Brain (organoid and tissue), 16 donors: ENCODE measurements at places on chromosomes 3 and 15.

DNA sequence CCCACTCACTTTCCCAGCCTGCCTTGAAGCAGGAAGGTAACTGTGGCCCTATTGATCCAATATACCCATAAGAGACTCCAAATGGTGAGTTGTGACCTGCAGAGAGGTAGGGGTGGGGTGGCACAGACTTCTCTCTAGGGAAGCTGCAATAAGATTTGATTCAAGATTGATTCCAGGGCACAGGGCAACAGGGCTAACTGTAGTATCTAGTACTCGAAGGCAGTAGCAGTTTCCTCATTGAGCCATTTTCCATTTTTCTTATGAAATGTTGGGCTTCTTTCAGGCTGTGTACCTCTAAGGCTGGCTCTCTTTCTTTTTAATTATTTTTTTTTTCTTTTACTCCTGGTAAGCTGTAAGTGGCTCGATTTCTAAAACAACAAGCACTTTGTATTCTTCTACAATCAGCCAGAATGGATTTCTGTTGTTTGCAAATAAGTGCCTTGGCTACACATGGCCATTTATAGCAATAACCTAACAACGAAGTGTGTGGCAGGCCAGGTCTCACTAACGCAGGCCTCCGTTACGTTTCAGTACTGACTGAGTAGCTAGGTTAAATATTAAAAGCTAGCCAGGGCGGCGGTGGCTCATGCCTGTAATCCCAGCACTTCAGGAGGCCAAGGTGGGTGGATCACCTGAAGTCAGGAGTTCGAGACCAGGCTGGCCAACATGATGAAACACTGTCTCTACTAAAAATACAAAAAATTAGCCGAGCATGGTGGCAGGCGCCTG is 19.3 kb downstream of the CCDC12 start:
- no peak for DNase-seq

DNA sequence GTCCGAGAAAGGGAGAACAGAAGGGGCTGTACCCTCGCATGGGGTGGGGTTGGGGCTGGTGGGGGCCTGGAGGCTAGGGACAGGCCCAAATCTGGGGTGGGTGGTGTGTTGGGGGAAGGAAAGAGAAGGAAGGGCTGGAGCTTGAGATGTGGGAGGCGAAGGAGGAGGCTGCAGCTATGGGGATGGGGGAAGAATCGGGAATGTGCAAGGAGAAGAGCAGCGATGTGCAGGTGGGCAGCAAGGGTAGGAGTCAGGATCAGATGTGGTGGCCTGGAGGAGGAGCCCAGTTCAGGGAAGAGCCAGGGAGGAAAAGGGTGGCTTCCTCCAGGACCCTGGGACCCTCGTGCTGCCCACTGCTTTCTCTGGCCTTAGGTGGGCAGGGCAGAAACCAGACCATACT is 21.2 kb downstream of the ZNF35 start:
- no peak for DNase-seq

DNA sequence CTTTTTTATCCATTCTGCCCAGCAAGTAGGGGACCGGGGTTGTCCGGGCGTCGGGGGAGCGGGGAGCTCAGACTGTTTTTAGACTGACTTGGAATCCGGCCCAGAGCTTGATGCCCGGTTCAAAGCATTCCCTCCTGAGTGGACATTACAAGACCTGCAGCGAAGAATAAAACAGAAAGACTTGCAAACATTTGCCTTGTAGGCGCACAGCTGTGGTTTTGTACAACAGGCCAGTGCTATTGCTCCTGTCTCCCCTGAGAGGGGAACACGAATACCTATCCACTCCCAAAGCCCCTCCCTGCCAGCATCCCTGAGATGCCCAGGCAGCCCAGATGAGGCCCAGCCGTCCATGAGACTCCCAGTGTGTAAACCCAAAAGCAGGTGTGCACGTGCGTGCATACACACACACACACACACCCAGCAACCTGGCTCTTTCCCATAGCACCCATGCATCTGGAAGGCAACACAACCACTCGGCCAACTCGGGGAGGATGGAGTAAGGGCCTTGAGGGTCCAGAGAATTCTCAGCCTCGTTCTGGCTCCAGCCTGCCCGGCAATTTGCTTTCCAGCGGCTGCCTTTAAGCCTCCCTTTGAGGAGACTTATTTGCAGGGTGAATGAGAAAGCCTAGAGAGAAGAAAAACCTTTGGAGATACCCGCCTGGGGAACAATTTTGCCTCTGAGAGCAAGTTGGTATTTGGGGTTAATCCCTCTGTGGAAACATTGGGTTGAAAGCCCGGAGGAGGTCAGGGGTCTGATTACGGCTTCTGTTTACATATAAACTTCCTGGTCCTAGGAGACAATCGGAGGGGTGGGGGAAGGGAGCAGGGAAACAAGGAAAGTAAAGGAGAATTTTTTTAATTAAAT is 161.0 kb upstream of the HES1 start:
- peak; percentile 51 for DNase-seq

GRCh38 chr15:84919106-84919667 is 34.7 kb downstream of the SLC28A1 start:
- DNase-seq, result no peak

DNA sequence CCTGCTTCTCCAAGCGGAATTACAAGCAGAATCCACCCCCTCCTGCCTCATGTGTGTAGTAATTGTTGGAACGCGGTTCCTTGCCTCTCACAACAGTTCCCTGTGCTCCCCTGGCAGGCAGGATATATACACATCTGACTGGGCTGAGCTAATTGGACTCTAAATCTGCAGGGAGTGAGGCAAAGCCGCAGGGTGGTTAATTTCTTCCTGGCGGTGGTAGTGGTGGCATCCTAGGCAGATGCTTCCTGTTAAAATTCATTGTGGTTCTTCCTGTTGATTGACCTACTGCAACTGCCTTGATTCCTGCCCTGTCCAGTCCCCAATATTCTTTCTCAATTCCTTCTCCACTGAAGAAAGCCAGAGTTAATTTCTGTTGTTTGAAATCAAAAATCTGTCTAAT is 202.9 kb upstream of the PROK2 start:
- DNase-seq, result peak; percentile 59
